ENCODE measurements at places on chromosomes 6 and 20.

DNA sequence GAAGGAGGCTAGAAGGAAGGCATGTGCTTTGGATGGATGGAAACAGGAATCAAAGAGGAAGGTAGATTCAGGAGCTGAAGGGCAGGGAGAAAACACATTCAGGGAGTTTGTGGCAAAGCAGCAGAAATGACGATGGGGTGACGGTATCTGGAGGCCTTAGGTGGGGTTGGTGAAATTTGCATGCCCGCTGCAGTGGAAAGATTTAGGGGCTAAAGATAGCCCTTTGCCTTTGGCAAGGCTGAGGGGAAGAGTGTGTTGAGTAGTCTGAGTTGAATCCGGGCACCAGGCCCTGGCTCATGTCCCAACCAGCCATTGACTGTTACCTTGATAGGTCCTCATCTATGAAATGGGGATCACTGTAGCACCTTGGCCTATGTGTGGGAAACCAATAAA, 1.3 kb downstream of the GZF1 start:
- no peak for DNase-seq

DNA sequence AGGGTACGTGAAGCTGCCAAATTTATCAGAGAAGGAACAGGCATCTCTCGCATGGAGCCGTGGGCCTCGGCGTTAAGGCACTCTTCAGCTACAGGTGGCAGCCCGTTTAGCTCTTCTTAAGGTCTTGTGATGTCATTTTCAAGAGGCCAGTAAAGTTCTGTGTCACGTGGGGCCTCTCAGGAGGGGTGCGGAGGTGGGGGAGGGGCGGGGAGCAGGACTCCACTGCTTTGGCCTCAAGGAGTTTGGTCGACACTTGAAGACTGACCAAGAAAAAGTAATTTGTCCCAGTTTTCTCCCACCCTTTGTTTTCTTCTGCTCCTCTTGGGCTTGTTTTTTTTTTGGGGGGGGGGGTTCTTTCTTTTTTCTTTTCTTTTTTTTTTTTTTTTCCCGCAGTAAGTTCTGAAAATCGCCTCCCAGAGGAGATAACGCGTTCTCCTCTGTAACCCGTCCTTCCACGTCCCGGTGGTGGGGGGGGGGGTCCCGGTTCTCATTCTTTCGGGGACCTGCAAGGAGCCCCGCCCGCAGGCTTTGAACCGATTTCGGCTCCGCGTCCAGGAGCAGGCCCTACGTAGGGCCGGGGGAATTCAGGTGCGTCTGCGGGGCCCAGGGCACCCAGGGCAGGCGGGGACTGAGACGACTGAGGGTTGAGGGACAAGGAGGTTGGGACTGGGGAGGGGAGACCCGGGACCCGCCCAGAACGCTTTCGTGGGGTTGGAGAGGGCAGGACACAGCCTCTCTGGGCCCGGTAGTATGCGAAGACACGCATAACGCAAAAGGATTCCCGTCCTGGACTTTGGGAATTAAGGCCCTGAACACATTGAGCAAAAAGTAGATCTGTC, 26.0 kb downstream of the GPX6 start:
- no peak for DNase-seq

DNA sequence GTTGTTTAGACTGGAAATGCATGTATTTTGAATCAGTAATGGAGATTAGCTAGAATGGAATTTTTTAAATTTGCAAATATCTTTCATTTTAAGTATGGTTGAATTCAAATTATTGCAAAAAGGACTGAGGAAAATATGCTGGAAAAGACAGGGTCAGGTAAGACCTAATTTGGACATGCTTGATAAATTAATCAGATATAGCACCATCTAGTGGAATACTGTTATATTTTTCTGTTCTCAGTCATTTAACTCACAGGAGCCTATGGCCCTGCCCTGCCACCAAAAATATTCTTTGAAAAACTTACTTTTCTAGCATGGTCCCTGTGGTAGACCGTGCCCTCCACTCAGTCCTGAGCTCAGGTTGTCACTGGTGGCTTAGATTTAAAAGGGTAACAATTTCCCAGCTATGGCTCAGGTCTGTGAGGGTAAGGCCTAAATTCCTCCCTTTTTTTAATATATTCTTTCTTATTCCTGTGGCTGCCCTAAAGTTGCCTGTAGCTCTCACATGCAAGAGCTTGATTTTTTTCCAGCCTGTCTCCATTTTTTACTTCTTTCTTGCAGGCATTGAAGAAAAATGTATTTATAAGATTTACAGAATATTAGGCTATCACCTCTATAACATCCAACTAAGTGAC, 25.3 kb upstream of the KIAA1586 start:
- peak; percentile 14 for DNase-seq

DNA sequence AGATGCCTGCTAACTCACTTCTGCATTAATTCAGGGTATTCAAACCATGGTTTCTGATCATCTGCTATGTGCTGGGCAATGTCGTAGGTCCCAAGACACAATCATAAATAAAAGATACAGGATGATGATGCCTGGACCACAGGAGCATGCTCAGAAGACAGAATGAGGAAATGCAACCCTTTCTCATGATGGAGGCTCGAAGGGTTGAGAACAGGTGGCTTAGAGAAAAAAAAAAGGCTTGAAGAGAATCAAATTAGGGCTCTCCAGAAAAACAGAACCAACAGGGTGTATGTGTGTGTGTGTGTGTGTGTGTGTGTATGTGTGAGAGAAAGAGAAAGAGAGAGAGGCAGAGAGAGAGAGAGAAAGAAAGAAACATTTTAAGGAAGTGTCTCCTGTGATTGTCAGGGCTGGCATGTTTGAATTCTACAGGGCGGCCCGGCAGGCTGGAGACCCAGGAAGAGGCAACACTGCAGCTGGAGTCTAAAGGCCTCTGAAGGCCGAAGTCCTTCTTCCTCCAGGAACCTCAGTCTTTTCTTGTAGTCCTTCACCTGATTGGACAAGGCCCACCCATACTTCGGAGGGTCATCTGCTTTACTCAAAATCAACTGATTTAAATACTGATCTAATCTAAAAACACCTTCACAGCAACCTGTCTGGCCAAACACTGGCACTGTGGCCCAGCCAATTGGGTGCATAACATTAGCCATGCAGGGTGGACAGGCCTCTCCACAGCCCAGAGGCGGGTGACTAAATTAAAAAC, 143.8 kb downstream of the ERMARD start:
- no peak for DNase-seq

GRCh38 chr6:32906539-32906938, 34.3 kb downstream of the HLA-DMB start:
- DNase-seq = no peak

GRCh38 chr20:235891-236290, 8.8 kb downstream of the DEFB129 start:
- DNase-seq = no peak

GRCh38 chr6:347232-347631, 44.3 kb upstream of the IRF4 start:
- DNase-seq = no peak

GRCh38 chr6:16840291-16840690, 79.0 kb upstream of the ATXN1 start:
- no peak for DNase-seq

DNA sequence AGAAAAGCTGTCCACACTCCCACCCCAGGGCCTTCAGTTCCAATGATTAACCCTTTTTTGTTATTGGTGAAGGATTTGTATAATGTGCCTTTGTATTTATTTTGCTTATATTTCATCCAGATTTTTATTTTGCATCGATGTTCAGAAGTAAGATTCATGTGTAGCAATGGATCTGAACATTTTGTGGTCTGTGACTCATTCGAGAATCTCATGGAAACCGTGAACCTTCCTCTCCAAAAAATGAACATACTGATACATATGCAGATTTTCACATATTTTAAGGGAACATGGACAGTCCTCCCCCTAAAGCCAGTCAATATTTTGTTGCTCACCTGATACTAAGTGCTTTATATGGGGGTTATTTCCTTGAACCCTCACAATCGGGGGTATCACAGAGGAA, 421.8 kb upstream of the SOX4 start:
- DNase-seq = no peak

DNA sequence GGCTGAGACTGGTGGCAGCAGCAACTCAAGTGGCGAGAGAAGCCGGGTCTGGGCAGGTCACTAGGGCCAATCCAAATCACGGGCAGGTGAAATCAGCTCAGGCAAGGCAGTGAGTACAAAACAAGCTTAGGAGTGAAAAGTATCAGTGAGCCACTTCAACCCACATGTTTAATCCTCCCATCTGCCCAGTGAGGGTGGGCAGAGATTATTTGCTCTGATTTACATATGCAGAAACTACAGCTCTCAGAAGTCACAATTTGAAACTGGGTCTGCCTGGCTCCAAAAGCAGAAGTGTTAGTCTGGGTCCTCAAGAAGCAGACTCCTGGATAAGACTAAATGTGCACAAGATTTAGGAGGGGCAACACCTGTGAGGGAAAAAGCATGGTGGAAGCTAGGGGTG, 173.7 kb upstream of the LRFN2 start:
- no peak for DNase-seq

- DNase-seq = no peak
Measured at GRCh38 chr6:6931071-6932025, 176.4 kb upstream of the RREB1 start.

- peak; percentile 29 for DNase-seq
Measured at GRCh38 chr6:9412951-9413559, 977.7 kb upstream of the SLC35B3 start.

DNA sequence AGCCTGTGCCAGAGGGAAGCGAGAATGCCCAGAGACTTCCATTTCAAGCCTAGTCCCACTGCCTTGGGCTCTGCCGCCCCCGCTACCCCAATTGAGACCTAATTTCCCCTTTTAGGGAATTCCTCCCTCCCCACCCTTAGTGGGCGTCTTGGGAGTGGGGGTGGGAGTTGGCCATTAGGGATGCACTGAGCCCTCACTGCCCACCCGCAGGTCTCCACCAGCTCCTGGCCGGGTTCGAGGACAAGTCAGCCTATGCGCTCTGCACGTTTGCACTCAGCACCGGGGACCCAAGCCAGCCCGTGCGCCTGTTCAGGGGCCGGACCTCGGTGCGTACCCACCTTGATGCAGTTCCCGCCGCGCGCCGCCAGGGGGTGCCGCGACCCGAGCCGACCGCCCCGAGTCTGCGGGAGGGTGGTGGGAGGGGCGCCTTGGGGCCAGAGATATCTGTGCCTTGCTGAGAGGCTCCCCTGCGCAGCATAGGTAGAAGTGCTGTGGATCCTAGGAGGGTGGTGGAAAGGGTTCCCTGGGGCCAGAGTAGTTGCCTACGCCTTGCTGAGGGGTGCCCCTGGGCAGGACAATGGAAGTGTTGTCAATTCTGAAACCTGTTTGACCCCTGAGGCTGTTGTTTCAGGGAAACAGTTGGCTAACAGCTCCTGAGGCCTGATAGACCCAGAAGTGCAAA, 9.2 kb downstream of the ITPA start:
- DNase-seq = no peak

GRCh38 chr6:20610636-20611370, 76.5 kb downstream of the CDKAL1 start:
- DNase-seq = no peak

GRCh38 chr6:163367497-163368183, 46.9 kb upstream of the QKI start:
- DNase-seq = no peak
